ENCODE measurements at places on chromosomes 3 and 15.

DNA sequence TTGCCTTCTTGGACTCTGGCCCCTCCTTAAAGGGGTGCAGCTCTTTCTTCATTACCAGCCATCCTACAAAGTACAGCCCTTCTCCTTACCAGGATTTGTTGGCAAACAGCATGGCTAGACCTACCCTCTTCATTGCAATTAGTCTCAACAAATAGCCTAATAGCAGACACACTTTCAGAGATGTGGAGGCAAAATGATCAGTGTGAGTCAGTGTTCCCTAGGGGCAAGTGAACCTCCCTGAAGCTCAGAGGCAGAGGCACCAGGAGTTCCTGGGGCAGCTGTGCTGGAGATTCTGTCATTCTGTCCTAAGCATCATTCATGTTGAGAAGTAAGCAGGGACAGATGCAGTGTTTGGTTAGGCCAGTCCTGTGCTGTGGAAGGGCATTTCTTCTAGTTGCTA is 14.6 kb upstream of the MECOM start:
- DNase-seq: no peak

- DNase-seq: no peak
Observed at GRCh38 chr3:135157045-135157740, 362.1 kb downstream of the EPHB1 start.

DNA sequence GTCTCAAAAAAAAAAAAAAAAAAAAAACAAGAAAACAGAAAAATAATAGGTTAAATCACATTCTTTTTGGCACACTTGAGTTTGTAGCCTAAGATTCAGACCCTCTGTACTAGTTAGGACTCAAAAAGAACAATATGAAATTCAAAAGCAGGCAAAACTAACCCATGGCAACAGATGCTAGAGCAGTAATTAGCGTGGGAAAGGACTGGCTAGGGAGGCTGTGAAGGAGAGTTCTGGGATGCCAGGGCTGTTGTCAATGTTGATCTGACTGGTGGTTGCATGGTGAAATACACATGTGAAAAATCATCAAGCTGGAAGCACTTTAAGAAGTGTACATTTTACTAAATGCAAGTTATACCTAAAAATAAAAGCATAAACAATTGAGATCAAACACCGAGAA is 35.6 kb downstream of the KLHL6 start:
- peak; percentile 43 for DNase-seq

GRCh38 chr3:139132976-139133375 is 88.3 kb upstream of the PRR23C start:
- DNase-seq: no peak

DNA sequence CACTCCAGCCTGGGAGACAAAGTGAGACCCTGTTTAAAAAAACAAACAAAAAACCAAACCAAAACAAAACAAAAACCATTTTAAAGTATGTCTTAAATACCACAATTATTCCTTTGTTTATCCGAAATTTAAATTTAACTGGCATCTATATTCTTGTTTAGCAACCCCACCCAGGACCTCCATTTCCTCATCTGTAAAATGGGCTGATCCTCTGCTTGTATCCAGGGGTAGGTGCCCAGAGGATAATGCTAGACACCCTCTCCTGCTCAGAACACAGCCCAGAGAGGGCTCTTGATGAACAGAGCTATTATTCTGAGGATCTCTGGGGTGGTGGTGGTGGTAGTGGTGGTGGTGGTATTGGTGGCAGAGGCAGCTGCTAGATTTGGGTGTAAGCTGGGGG is 9.8 kb downstream of the SH2D7 start:
- DNase-seq: no peak
